ENCODE measurements at places on chromosomes 2 and 18.

DNA sequence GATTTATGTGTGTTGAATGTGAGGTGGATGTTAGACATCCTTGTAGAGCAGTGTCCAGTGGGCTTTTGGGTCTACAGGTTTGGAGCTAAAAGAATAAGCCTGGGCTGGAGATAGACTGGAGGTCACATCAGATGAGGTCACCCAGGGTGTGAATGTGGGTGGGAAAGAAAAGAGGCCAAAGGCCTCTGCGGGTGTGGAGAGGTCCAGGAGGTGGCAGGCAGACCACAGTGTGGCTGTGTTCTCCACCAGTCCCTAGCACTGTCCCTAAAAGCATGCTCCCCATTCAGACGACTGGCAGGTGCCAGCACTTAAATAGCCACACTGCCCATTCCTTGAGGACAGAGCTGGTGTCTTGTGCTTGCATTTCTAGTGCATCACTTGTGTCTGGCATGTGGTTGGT lies 4.1 kb downstream of the ATG4B start:
- no peak for DNase-seq

DNA sequence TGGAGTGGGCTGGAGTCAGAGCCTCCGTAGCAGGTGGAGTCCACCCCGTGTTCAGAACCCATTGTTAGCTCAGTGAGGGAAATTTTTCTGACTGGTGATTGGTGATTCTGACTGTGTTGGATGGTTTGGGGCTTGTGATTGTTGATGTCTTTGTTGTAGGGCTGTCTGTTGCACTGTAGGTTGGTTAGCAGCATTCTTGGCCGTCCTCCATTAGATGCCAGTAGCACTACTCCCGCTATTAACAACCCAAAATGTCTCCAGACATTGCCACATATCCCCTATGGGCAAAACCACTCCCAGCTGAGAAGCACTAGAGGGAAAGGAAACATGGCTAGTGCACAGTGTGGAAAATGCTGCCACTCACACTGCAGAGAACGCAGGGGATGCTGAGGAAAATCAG lies 51.7 kb downstream of the ARMC9 start:
- no peak for DNase-seq

- DNase-seq = no peak
Measured at GRCh38 chr2:102262216-102263129, 48.9 kb upstream of the IL1RL1 start.

GRCh38 chr2:124822516-124822915 lies 797.4 kb downstream of the CNTNAP5 start:
- DNase-seq = no peak

- no peak for DNase-seq
Measured at GRCh38 chr2:112272669-112273068, 2.7 kb upstream of the ZC3H6 start.

DNA sequence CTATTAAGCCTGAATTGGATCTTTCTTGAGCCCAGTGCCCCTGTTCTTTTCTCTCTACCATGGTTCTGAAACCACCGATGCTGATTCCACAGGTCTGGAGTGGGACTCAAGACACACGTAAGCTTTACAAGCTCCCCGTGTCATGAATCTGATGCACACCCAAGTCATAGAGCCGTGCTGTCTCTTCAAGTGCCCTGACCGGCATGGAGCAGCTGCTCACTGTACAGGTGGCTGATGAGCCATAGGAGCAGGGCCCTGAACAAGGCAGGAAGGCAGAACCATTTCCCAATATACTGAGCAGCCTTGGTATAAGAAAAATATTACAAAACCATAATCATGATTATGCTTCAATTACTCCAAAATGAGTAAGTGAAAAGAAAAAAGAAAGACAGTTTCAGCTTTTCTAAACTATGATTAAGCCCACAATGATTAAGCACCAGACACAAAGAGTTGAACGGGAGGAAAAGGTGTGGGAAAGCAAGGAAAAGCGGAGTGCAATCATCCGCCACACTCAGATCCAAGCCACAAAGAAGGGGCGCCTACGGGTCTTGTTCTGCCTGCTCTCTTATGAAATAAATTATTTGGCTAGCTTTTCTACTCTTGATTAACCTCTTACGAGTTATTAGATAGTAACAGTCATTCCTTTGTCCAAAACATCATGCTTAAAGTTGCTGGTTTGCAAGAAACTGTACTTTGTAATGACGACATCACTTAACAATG lies 41.7 kb downstream of the NOL10 start:
- DNase-seq = no peak

- DNase-seq = no peak
Measured at GRCh38 chr2:169734169-169734847, 676 bp downstream of the KLHL23 start.

DNA sequence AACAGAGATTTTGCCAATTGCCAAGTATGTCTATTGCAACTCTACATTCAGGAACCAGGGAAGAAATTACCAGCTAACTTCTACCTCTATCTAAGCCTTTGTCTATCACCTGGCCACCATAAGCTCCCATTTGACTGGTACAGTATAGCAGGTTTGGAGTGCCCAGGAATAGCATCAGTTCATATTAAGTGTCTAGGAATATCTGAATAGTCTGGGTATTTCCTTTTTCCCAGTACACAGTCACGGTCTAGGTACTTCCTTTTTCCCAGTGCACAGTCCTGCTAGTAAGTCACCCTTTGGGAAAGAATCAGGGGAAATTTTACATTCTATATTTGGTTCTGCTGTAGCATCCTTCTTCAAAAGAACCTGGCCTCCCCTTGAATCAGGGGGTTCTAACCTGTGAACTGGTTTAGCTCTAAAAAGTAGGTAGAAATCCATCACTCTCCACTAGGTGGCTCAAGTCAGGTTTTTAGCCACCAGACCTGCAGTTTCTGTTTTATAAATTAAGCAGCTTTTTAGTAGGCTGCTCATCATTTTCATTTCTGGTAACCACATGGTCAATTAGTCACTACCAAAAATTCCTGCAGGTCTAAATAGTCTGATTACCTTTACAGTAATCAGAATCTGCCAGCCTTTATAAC lies 49.3 kb upstream of the DNAJC10 start:
- no peak for DNase-seq

- DNase-seq = no peak
Measured at GRCh38 chr18:1104181-1104881, 199.7 kb downstream of the ADCYAP1 start.

- DNase-seq = no peak
Measured at GRCh38 chr2:239730897-239731296, 294.2 kb downstream of the NDUFA10 start.

DNA sequence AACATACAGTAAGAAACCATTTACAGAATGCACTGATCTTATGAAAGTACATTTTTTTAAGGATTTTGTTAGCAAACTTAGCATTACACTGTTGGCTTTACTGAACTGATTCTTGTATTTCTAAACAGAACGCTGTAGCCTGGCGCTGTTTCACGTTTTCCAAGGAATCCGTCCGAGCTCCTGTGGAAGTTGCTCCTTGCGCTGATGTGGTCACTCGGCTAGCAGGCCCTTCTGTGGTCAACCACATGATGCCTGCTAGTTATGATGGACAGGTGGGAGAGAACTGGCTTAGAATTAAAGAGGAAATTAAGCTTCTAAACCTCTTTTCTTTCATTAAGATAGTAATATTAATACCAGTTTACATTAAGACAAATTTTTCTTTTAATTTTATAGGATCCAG lies 76.8 kb downstream of the CEP192 start:
- DNase-seq = no peak

DNA sequence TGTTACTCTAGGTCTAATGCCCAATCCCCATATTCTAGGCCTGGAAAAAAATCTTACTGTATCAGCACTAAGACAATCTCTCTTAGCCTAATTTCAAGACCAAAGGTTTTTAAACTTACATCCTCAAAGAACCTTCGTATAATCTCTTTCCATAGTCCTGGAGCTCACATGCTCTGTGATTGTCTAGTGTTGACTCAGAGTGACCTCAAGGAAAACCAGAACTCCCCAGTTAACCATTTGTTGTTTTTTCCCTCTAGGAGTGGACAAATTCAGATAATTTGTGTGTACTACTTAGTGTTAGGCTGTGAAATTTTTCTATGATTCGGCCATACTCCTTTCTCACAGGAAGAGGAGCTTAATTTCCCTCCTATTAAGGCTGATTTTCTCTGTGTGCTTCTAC lies 536.1 kb downstream of the SLC4A3 start:
- DNase-seq = no peak

GRCh38 chr2:240525802-240526201 lies 32.0 kb downstream of the ANKMY1 start:
- no peak for DNase-seq

GRCh38 chr2:177306550-177306949 lies 42.0 kb upstream of the NFE2L2 start:
- DNase-seq = no peak

DNA sequence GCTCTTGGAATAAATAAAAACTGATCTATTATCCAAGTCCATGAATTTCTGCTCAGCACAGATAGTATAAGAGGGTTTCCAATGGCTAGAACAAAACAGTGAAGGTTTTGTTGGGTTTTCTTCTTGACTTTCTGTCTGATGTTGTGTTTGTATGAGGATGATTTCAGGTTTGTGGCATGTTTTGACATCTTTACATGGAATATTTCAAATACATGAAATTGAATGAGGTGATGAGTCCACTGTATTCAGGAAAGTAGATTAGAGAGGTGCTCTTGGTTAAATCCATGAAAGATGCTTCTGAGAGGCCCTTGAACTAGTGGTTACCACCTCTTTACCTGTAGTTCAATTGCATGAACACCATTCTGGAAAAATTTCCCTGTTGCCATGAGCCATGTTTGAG lies 84.3 kb downstream of the RAPGEF4 start:
- DNase-seq = no peak

- no peak for DNase-seq
Measured at GRCh38 chr2:190425221-190425866, 17.2 kb downstream of the MFSD6 start.

GRCh38 chr2:85903849-85904248 lies 15.1 kb upstream of the ST3GAL5 start:
- no peak for DNase-seq

DNA sequence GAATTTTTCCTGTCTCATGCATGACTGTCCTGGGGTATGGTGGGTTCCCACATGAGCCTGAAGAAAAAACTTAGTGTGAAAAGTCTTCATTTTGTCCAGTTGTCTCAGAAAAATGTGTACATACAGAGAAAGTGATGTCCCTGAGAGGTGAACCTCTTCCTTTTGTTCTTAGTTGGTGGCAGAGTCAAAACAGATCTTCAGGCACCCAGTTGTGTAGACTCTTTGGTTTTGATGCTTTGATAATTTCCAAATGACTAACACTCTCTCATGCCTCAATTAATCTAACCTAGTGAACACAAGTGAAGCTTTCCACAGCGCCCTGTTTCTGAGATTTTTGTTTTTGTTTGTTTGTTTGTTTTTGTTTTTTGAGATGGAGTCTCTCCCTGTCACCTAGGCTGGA lies 273.5 kb downstream of the PIK3C3 start:
- no peak for DNase-seq

- no peak for DNase-seq
Measured at GRCh38 chr2:96143848-96144480, 1.3 kb downstream of the DUSP2 start.

DNA sequence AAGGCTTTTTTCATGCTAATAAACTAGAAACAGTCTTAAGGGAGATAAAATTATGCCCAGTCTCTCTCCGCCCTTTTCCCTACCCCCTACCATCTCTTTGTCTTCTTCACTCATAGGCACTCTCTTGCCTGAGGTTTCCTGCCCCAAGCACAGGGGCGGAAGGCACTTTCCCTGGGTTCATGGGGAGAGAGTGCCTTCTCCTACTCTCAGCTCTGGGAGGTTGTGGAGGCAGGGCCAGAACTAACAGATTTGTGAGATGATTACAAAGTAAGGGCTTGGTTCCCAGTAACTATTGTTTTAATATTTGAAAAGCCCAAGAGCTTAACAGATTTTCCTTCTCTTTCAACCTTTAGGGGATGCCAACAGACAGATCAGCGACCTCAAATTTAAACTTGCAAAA lies 26.1 kb upstream of the RBM44 start:
- no peak for DNase-seq

- DNase-seq = no peak
Measured at GRCh38 chr2:181268174-181268867, 188.9 kb upstream of the ITGA4 start.

GRCh38 chr18:34543945-34544344 lies 166.2 kb upstream of the DTNA start:
- no peak for DNase-seq

GRCh38 chr2:38432820-38433606 lies 55.9 kb upstream of the ATL2 start:
- DNase-seq = peak; percentile 59

DNA sequence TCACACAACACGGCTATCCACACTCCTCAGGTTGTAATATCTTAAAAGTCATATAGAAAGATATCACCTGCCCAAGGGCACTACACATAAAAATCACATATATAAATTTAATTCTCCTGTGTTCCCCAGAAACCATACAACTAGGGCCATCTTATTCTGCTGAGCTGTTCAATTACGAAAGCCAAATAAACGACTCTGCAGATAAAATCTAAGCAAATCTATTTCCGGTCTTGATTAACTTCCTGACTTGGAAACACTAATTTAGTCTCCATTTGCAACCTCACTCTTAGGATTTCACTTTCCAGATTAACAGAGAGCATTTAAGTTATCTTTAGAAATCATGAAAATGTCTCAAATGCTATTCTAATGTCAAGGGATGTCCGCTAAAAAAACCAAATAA lies 23.9 kb upstream of the STK17B start:
- no peak for DNase-seq

DNA sequence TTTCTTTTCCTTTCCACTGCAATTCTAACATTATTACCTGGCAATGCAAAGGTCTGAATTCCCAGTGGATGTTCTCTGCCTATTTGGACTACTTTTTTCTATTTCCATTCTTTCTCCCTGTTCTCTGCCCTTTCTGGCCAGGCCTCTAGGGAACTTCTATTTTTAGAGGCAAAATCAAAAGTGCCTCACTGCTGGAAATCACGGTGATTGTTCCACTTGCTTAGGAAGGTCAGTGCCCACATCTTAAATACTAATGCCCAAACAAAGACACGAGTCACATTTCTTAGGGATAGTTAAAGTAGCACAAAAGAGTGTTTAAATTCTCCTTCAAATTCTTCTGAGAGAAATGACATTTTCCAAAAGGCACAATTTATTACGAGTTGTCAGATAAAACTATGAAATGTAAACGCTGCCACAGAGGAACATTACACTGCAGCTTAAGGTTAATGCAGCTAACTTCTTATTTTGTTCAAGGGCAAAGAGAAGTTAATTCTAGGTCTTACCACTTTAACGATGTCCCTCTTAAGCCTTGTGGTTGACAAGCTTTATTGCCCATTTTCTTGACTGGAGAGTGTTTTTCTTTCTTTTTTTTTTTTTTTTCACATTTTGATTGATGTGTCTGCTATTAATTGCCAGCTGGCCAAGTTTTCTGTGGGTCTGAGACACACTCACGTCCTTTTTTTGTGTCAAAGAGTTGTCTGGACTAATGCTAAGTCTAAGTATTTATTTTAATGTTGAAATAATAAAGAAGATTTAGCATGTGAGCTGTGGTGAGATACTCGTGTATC lies 34.7 kb downstream of the ST6GAL2 start:
- no peak for DNase-seq

Measured in right atrium auricular region (tissue), 2 donors.